ENCODE measurements at places on chromosomes 11 and 22.
A peak's percentile ranks its signal among the peaks of the same experiment; 100 is the strongest.

GRCh38 chr11:34405079-34405858 is 33.5 kb upstream of the CAT start:
- DNase-seq, result no peak

DNA sequence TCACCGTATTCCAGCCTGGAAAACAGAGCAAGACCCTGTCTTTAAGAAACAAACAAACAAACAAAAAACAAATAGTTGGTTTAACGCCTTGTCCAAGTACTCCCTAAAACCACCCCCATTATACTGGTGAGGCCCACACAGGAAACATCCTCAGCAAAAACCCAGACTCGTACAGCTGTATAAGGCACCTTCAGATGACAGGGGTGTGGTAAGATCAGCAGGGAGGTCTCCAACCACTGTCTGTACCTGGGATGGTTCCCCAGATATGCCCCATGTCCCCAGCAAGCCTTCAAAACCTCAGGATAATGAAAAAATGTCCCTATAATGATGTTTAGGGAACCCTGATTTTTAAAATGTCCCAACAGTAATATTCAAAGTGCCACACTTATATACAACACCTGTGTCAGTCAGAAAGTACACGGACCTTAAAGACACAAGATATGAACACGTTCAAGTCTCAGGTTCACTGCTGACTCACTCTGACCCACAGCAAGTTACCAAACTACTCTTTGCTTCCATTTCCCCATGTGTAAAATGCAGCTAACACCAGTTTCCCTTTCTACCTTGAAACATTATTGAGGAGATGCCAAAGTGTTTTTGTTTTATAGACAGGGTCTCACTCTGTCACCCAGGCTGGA is 9.3 kb downstream of the SF3A1 start:
- no peak for DNase-seq

GRCh38 chr11:75193711-75194110 is 42.8 kb downstream of the SLCO2B1 start:
- DNase-seq, result no peak

GRCh38 chr11:118016104-118016503 is 29.9 kb downstream of the IL10RA start:
- DNase-seq, result no peak

DNA sequence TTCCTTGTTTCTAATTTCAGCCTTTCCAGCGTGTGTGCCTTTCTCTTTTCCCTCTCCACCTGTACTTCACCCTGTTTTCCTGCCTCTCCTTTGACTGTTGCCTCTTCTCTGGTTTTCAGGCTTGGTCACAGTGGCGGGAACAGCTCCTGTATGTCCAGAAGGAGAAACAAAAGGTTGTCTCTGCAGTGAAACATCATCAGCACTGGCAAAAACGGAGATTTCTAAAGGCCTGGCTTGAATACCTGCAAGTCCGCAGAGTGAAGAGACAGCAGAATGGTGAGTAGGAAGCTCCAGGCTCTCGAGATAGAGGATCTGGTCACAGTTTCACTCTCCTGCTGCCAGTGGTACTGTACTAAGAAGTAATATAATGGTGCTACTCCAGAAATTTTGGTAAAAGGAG is 76.6 kb downstream of the SFI1 start:
- no peak for DNase-seq

DNA sequence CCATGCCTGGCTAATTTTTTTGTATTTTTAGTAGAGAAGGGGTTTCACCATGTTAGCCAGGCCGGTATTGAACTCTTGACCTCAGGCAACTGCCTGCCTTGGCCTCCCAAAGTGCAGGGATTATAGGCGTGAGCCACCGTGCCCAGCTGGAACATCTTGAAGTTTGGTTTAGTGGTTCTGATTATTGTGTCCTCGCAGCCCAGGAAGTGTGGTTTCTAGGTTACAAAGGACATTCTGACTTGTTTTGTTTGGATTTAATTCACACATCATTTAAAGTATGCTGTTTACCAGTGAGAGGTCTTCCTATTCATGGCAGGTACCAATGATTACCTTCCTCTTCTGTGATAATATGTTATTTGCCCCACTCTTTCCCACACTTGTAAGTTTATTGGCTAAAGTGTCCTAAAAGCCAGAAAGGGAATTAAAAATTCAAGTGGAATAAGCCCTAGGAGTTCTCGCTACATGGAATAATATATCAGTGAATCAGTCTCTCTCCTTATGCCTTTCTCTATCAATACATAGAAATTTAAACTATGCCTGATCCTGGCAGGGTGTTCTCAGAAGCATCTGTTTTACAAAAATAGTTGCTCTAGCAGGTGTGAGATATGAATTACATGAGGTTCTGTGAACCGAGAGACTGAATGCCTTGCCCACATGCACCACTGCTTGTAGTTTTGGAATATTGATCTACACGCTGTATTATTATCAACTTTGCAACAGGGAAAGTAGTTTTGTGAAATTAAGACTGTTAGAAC is 263.1 kb downstream of the DDX10 start:
- DNase-seq, result no peak

DNA sequence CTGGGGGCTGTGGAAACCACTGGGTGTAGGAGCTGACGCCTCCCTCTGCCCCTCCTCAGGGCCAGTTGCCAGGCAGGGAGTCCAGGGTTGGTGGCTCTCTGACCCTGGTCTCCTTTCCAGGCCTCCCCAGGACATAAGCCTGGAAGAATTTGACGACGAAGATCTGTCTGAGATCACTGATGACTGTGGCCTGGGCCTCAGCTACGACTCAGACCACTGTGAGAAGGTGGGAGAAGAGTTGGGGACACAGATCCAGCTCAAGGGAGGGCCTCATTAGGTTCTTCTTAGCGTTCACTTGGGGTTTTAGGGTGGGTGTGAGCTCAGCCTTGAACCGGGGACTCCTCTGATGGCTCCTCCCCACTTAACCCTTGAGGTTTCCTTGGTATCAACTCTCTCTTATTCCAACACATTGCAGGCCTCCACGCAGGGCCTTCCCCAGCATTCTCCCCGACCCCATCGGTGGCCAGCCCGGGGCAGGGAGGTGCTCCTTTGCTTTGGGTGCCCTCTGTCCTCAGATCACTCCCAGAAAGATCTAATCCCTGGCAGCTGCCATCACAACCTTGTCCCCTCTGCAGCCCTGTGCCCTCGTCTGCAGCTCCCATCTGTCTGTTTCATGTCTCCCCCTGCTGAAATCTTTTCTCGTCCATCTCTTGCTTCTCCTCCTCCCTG is 1.2 kb downstream of the MAPK8IP2 start:
- DNase-seq, result no peak

GRCh38 chr11:128341280-128342248 is 245.8 kb downstream of the ETS1 start:
- peak; percentile 25 for DNase-seq

GRCh38 chr11:35897019-35897418 is 46.8 kb upstream of the LDLRAD3 start:
- no peak for DNase-seq

DNA sequence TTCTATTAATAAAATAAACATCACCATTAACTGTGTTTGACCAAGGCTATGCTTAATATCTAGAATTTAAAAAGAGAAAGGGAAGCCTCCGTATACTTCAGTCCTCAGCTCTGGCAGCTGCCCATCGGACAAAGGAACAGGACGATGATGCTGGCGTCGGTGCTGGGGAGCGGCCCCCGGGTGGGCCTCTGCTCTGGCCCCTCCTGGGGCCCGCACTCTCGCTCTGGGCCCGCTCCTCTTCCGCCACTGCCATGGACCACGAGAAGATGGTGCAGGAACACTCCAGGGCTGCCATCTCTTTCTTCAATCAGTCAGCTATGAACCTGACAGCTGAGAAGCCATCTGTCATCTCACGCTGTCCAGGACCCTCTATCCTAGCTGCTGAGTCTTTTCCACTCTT is 25.3 kb downstream of the PDHX start:
- DNase-seq, result no peak

DNA sequence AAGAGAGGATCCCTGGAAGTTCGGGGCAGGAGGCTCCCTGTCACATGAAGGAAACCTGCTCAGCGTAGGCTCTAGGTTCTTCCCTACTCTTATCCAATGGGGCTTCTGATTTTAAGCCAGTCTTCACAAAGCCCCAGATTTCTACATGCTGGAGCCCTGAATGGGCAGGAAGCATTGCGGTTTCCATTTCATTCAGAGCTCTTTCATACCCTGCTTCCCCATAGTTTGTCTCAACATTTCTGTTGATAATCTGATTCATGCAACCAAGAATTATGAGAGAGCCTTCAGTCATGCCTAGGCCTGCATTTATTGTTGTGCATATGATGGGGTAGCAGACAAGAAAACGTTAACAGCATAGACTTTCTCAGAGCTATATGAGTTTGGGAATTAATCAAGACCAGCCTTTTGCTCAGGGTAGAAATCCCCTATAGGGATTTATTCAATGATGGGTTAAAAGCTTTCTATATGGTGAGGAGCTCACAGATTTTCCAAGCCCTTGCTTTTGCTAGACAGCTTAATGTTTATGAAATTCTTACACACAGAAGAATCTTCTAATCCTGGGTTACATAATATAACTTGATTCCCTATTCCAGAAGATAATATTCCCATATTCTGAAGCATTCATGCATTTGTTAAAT is 15.9 kb downstream of the OR51B4 start:
- DNase-seq, result no peak

DNA sequence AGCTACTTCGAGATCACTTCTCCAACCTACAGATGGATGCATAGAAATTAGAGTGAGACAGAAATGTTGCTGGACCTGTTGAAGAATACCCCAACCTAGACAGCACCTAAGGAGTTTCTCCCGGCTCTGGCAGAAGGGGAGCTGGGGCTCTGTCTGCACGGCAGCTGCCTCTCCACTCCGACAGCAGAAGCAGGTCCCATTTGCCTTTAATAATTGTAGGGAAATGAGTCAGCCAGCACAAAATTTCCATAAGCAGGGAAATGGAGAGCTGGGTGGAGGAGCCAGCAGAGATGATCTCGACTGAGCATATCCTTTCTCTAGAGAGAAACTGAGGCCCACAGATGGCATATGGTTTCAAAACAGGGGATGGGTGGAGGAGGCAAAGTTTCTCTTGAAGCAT is 80.1 kb downstream of the EFCAB6 start:
- DNase-seq, result no peak

GRCh38 chr22:41447435-41448188 is 1.0 kb upstream of the TOB2 start:
- DNase-seq, result peak; percentile 42

GRCh38 chr11:94151903-94152677 is 23.4 kb downstream of the PANX1 start:
- no peak for DNase-seq

- no peak for DNase-seq
Observed at GRCh38 chr11:32391956-32392553, 43.3 kb downstream of the WT1 start.

- no peak for DNase-seq
Observed at GRCh38 chr11:67486481-67487195, 3.8 kb downstream of the AIP start.

DNA sequence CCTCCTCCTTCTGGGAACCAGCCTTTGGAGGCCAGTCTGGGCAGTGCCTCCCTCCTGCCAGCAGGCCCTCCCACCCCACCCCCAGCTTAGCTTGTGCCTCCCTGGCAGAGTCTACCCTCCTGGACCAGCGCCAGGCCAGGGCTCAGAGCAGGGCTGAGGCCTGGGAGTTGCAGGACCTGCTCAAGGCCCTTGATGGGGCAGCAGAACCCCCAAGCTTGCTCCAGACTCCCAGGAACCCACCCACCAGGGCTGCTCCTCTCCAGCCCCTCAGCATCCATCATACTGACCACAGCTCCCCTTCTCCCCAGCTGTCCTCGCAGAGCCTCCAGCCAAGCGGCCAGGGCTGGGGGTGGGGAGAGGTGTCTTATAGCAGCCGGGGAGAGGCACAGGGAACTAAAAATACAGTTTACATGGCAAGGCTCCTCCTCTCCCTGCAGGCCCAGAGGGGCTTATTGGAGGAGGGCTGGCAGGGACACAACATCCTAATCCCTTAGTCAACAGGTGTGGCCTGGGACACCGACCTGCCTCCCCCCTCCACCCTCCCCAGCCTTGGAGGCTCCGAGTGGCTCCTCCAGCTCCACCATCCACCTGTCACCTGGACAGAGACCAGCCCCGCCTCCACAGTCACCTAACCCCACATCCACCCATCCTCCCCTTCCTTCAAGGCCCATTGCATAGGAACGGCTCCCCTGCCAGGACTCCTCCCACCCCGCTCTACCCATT is 5.2 kb upstream of the MB start:
- no peak for DNase-seq

- DNase-seq, result no peak
Observed at GRCh38 chr22:28429711-28430110, 249.9 kb downstream of the TTC28 start.

DNA sequence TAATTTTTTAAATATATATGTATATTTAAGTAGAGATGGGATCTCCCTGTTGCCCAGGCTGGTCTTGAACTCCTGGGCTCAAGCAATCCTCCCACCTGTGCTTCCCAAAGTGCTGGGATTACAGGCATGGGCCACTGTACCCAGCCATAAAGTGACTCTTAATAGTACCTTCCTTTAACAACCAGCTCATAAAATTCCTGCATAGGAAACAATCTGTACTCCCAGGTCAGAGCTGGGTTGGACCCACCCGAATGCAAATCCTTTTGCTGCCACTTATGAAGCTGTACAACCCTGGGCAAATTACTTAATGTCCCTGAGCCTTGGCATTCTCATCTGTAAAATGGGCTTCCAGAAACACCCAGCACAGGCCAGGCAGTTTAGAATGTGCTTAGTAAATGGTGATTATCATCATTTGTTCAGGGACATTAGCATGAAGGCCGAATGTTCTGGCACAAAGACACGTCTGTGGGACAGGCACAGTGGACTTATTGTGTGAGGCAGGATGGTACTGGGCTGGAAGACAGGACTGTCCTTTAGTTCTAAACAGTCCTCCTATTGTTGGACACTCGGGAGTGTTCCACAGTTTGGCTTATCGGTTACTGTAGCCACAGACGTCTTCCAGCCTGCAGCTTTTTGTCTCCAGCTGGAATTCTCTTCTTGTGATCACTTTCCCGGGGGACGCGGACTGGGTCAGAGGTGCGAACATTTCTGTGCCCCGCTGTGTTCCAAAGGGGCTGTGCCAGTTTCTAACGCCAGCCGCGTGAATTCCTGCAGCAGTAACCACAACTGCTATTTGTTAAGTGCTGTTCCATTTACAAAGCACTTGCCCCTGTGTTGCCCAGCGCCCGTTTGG is 6.0 kb downstream of the PDXP start:
- no peak for DNase-seq

DNA sequence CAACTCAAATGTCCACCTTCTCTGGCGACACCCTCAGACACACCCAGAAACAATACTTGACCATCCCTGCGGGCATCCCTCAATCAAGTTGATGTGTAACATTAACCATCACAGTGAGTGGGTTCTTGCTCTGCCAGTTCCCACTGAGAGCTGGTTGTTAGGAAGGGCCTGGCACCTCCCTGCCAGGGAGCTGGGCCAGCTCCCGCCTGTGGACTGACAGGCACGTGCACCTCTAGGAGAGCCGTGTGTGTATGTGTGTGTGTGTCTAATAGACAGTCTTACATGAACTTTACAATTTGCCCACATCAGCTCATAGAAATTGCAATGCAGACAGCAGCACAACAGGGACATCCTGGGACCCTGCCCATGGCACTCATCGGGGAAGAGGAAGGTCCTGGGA is 298.7 kb downstream of the SHANK2 start:
- no peak for DNase-seq

- no peak for DNase-seq
Observed at GRCh38 chr22:50299785-50300619, 7.4 kb downstream of the PLXNB2 start.

Data from effector CD8-positive, alpha-beta T cell (primary cell).